ENCODE measurements at places on chromosomes 13 and 19.

- DNase-seq, result no peak
Observed at GRCh38 chr13:91046715-91047327, 300.7 kb upstream of the MIR17HG start.

GRCh38 chr13:85174291-85174690 is 624.9 kb downstream of the SLITRK6 start:
- no peak for DNase-seq

GRCh38 chr13:46296115-46296822 is 84.5 kb downstream of the LRRC63 start:
- no peak for DNase-seq

DNA sequence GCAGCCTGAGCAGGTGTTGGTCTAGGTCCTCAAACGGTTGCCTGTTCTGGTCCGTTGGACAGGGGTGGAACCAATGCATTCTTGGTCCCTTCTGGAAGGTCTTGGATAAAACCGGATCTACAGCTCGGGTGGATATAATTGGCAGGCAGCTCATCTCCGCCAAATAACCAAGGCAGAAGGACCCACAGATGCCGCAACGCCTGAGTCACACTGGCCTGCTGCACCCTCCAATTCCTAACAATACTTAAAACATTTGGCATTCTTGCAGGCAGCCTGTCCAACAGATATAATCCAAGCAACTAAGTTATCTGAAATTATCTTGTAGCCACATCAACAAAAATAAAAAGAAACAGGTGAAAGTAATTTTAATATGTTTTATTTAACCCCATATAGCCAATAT is 59.0 kb upstream of the FGF14 start:
- DNase-seq, result no peak

GRCh38 chr13:98473788-98474144 is 103.1 kb downstream of the STK24 start:
- no peak for DNase-seq

- DNase-seq, result no peak
Observed at GRCh38 chr13:113652404-113653263, 5.4 kb downstream of the ATP4B start.
